Heart right ventricle (tissue), 16 donors: ENCODE measurements at places on chromosomes 1 and 21. TPM values are rescaled to one million over a fixed set of nuclear protein-coding genes. Genes with fewer than 3 reads are reported as not detected.
A peak's percentile ranks its signal among the peaks of the same experiment; 100 is the strongest.

GRCh38 chr1:42259059-42259738 is 75.8 kb downstream of the FOXJ3 start:
- no peak for DNase-seq

GRCh38 chr1:160342526-160342925 is 524 bp downstream of the COPA start:
- no peak for DNase-seq

DNA sequence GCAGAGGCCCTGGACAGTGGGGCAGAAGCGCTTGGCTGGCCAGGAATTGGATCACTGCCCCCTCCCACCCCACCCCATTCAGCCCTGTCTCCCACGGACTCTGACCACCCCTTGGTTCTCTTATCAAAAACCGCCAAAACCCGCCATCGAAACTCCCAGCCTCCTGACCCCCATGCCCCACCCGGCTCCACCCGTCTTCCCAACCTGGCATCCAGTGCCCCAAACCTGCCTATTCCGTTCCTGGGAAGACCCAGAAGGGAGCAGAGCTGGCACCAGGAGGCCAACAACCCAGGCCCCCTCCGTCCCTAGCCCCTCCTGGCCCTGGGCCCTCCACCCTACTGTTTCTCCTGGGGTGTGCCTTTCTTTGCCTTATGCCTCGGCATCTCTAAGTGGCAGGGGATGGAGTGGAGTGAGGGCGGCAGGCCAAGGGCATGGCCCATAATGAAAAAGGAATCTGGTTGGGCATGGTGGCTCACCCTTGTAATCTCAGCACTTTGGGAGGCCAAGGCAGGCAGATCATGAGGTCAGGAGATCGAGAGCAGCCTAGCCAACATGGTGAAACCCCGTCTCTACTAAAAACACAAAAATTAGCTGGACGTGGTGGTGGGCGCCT is 16.5 kb upstream of the EPHA2 start:
- no peak for DNase-seq

Gene CRYBG2
- total RNA-seq = not detected

Gene SEC16B
- 1.4 TPM for total RNA-seq

GRCh38 chr1:155012026-155012546 is 9.5 kb downstream of the ZBTB7B start:
- peak; percentile 67 for DNase-seq

DNA sequence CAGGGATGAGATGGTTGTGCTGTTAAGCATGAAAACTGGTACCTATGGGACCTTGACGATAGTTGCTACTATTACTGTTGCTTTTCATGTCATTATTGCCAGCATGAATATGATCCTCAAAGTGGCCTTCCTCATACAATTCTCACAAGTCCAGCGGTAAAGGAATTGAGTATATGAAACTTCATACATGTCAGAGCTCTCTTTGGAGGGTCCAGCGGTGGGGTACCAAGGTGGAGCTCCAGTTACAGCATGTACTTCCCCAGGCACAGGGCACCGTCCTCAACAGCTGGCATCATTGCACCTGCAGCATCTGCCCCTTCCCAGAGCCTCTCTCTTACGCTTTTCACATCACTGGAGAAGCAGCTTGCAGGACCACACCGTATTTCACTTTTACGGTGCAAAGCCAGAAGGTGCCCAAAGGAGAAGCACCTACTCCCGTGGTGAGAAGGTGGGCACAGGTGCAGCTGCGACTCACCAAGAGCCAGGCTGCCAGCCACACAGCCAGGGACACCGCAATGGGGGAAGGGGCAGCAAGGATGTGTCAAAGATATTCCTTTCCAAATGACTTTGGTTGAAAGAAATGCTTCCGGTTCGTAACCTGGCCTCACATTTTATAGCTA is 166.4 kb upstream of the IRF2BP2 start:
- DNase-seq = no peak

- DNase-seq = peak; percentile 25
Measured at GRCh38 chr1:62144238-62144831, 50.3 kb upstream of the L1TD1 start.

Gene SDC3
- total RNA-seq = 18.6 TPM

DNA sequence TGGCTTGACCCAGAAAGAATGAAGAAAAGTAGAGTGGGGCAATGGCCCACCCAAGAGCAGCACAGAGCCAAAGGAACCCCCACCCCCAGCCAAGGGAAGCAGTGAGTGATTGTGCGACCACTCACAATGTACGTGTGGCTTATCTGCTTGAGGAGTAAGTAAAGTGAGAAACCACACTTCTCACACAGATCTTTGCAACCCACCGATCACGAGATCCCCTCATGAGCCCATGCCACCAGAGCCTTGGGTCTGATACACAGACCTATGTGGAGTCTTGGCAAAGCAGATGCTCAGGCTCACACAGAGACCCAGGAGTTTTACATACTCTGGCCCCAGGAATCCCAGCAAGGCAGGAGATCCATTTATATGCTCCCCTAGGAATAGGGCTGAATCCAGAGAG is 14.0 kb upstream of the SLC9C2 start:
- no peak for DNase-seq

Gene COL8A2
- total RNA-seq = 0.66 TPM

- DNase-seq = no peak
Measured at GRCh38 chr1:212727386-212728181, 27.9 kb upstream of the BATF3 start.

DNA sequence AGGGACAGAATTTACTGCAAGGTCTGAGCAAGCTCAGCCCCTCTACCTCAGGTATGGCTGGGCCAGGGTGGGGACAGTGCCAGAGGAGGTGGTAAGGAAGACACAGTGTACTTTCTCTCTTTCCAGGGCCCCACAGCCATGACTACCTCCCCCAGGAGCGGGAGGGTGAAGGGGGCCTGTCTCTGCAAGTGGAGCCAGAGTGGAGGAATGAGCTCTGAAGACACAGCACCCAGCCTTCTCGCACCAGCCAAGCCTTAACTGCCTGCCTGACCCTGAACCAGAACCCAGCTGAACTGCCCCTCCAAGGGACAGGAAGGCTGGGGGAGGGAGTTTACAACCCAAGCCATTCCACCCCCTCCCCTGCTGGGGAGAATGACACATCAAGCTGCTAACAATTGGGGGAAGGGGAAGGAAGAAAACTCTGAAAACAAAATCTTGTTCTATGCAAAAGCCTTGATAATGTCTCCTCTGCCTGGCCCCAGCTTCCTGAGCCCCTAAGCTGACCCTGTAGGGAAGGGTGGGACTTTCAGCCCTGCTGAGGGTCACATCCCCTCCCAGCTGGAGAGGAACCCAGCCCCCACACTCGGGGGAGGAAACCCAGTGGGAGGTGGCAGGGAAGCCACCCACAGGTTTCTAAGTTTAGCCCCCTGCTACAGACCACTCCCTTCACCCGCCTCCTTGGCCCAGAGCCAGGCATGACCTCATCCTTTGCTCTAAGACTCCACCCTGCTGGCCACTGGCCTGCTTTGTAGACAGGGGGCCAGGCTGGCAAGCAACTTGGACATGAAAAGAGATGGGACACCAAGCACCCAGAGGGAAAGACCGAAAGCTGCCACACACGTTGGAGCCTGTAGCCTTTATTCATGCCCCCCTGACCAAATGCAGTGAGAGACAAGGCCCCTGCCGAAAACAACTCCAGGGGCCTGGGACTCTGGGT is 6.4 kb downstream of the RHOC start:
- DNase-seq = peak; percentile 99

GRCh38 chr1:153783233-153784190 is 8.3 kb downstream of the SLC27A3 start:
- peak; percentile 90 for DNase-seq

GRCh38 chr1:4395676-4396075 is 258.7 kb upstream of the AJAP1 start:
- DNase-seq = no peak

Gene DISP1
- 3.3 TPM for total RNA-seq
